ENCODE measurements at places on chromosomes 7 and 10.

DNA sequence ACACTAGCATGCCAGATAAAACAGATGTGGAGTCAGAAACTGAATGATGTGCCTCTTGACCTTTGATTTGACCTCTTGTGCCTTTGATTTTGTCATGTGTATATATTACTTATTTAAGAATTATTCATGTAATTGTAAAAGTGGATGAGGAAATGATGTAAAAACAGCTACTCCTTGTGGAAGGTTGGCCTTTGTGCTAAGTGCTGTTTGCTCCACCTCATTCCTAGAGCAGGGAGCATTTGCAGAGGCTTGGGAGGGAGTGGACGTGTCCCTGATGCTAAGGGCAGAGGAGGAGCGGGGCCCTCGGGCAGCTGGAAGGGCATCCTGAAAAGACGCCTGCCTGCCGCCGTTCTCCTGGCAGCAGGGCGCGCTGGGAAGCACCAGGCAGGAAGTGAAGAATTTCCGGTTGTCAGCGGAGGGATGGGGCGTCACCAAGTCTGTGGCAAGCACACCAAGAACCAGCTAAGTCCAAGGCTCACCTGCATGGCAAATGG, 197.6 kb upstream of the ZNF32 start:
- no peak for DNase-seq

DNA sequence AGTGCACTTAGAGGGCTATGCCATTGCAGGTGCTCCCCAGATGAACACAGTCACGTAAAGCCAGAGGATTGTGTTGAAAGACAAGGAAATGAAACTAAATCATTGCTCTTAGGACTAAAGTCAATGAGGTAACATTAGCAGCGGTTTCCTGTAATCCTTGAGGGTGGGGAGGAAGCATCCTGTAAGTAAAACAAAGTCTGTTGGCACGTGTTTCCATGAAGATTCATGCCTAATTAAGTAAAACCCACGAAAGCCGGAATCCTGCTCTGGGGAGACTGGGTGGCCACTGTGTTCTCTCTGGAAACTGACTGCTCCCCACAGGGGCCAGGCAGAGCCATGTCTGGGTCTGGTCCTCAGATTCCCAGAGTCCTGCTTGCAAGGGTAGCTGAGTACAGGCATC, 18.3 kb downstream of the STEAP1B start:
- no peak for DNase-seq

GRCh38 chr7:149714910-149715471, 58.4 kb downstream of the ZNF467 start:
- DNase-seq = no peak

DNA sequence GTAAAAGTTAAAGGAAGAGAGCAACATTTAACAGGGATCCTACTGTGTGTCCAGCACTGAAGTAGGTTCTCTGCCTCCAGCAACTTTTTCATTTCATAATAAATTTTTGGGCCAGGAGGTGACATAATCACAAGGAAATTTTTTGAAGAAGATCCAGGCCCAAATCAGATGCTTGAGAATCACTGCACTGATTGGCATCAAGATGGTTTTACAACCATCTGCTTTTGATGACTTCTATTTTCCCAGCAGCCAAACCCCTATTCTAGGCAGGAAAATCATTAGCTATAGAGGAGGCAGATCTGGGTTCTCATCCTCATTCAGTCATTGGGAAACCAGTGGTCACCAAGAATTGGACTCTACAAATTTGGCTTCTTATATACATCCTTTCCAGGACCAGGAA, 79.0 kb downstream of the ARL4A start:
- DNase-seq = no peak

- DNase-seq = no peak
Observed at GRCh38 chr7:155021699-155022145, 18.8 kb upstream of the PAXIP1 start.

- no peak for DNase-seq
Observed at GRCh38 chr7:29328811-29329210, 134.2 kb downstream of the CHN2 start.

GRCh38 chr7:33516568-33516967, 387.2 kb downstream of the BBS9 start:
- DNase-seq = no peak

GRCh38 chr7:101167645-101168411, 2.5 kb upstream of the VGF start:
- DNase-seq = no peak

- no peak for DNase-seq
Observed at GRCh38 chr7:78062214-78062613, 263.6 kb downstream of the PHTF2 start.

DNA sequence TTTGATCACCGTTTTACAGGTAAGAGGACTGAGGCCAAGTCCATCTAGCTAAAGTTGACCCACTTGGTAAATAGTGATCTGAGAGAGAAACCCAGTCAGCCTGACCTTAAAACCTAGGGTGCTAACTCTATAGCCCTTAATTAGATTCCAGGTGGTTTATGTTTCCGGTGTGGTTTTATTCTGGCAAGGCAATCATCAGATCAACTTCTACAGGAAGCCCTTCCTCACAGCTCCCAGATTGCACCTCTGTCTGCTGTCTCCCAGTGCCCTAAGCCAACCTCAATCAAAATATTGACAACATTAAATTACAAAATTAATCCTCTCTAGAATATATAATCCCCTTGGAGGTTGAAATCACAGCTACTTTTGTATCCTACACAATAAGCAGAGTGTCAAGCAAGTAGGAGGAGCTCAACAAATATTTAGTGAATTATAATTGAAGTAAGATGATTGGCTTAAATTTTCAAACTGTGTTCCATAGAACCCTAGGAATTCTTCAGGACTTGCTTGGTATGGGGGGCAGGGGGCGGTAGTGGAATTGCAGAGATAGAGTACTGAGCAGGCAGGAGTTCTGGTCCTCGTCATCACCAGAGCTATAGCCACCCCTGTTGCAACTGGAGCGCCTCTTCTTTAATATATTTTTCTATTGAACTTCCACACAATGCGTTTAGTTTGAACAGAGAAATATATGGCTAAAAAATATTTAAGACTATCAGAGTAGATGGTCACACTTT, 692.8 kb upstream of the LRRN3 start:
- no peak for DNase-seq

- DNase-seq = no peak
Observed at GRCh38 chr10:88820748-88821401, 18.3 kb downstream of the LIPM start.

GRCh38 chr7:152313831-152314604, 121.8 kb downstream of the KMT2C start:
- no peak for DNase-seq

DNA sequence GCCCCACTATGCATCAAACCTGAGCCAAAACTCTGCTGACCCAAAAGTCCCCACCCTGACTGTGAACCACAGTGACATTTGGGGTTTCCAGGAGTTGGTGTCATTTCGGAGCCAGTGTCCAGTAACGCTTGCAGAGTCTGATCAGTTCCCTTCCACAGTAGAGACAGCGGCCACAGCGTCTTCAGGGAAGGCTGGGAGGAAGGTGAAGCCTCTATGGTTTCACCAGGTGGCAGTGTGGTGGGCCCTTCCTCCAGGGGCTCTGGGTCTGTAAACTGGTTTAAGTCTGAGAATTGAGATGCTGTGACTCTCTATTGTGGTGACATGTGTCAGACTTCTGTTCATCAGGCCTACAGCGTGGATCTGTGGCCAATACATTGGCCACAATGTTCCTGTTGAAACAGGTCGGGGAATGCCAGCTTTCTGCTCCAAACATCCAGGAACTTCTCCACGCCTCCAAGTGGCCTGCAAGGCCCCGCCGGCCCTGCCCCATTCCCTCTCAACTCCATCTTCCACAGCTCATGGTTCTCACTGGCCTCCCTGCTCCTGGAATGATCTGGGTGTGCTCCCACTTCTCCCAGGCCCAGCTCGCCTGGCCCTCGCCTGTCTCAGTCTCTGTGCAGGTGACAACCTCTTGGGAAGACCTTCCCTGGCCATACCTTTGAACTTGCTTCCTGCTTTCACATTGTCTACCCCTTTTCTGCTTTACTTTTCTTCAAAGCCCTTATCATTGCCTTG, 124.5 kb upstream of the FAM20C start:
- no peak for DNase-seq

DNA sequence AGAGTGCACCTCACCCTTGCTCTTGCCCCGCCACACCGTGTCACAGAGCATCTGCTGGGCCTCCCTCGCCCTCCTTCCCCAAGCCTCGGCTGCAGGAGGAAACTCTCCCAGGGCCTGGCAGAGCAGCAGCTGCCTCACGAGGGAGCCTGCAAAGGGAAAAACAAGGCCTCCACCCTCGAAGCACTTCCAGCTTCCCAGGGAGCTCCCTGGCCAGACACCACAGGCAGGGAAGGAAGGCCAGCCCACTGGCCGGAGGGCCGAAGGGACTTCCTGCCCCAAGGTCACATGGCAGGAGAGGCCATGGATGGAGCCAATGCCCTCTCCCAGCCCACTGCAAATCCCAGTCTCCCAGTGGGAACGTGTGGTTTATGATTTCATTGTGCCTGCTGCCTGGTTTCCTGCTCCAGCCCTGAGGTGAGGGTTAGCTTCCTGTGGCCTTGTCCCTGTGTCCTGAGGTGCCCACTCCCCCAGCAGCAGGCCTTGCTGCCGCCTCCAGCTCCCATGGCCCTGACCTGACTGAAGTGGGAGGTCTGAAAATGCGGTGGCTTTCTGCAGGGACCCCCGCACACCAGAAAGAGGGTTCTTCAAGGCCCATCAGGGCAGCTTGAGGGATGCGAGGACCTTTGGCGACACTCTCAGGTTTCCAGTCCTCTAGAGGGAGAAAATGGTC, 100.5 kb upstream of the PPIF start:
- DNase-seq = no peak

DNA sequence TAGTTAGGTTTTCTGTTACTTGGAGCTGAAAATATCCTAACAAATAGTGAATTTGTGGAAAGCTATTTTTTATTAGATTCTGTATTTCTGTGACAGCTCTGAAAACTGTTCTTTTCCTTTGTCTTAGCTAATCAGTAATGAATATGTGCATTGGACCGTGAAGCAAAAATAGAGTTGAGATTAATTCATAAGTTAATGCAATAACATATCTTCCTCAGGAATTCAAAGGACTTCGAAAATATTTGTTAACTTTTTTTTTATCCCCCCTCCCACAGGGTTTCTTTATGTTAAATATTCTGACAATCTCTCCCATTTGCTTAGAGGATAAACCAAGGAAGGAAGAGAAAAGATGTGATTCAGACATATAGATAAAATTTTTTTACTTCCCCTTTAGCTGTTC, 101.4 kb downstream of the PODXL start:
- DNase-seq = no peak

- DNase-seq = no peak
Observed at GRCh38 chr7:70717553-70718329, 414.2 kb upstream of the GALNT17 start.

- no peak for DNase-seq
Observed at GRCh38 chr7:69615685-69616084, 17.4 kb downstream of the AUTS2 start.

GRCh38 chr7:155694851-155695250, 50.4 kb downstream of the RBM33 start:
- DNase-seq = no peak

GRCh38 chr10:63521416-63522276, 445 bp downstream of the REEP3 start:
- peak; percentile 39 for DNase-seq

DNA sequence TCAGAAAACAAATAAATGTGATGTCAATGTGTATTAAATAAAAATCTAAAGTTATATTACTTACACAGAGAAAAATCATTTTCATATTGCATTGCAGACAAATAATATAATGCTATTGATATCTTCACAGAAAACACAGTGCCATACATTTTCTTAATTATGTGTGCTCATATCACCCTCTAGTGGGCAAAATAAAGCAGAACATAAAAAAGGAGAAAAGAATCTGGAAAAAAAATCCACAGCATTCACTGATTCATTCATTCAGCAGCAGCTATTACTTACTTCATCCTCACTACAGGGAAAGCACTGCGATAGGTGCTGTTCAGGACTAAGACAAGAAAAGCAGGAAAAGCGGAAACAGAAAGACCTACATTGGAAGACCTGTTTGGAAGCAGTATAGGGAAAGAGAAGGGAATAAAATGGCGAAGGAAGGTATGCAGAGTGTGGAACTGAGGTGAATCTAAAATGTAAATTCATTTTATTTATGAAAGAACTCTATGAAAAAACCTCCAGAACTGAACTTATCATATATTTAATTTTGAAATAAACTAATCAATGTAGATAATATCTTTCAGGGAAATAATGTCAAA, 73.2 kb downstream of the POT1 start:
- DNase-seq = no peak

DNA sequence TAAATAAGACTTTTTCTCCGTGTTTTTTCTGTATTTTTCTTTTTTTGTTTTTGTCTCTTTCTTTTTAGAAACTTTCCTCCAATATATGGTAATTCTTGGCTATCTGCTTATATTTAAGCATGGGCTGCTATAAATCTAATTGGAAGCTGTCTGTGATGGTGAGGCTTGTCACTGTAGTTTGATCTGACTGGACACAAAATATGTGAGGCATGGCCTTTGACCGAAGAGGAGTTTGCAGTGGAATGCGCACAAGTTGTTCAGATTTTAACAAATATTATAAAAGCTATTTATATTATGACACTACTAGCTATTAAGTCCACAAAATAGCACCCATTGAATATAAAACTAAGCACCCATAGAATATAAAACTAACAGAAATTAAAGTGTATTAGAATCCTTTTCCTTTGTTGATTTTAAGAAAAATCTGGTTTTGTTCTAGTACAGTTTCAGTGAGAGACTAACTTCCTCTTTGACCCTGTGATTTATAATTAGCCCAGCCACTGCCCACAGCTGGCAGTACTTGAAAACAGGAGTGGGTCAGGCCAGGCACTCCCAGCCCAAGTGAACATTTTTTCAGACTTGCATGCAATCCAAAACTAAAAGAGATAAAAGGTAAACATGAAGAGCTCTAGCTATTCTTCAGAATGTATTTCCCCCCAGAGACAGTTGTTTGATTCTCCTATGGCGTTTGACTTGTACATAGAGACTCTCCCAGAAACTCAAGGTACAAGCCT, 69.9 kb upstream of the FGL2 start:
- DNase-seq = no peak

DNA sequence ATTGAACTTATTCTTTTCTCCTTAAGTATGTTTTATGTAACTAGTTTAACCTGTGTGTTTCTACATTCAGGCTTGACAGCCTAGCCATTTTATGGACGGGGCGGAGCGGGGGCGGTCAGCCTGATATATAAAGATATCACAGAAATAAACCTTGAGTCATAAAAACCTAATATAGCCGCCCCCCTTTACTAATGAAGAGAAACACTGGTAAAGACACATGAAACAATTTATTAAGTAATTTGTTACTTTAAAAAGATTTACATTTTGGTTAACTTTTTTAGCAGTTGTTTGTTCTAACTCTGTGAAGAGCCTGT, 84.0 kb downstream of the MAPK8 start:
- DNase-seq = no peak
